NCI-H187 (cell line): ENCODE measurements at places on chromosomes 3 and 15.

- no peak for DNase-seq
Measured at GRCh38 chr3:14549256-14549919, 9.2 kb upstream of the GRIP2 start.

GRCh38 chr15:79036323-79036722, 54.3 kb downstream of the RASGRF1 start:
- no peak for DNase-seq

DNA sequence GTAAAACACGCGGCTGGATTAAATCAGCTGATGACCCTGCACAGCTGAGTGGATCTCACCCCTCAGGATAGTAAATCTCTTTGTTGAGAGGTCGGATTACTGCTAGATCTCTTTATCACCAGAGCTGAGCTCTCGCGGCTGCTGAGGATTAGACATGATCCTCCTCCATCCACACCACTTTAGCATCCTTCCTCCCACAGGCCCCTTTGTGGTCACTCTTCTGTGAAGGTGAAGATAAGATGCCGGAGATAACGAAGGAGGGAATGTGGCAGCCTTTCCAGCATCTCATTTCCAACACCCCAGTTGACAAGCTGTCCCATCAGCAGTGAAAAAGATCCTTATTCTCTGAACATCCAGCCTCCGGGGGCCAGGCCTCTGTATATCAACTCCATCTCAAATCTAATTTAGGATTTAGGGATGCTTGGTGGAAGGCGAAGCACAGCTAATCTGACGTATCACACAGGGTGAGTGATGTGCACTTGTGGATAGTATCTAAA, 47.5 kb upstream of the SELENOK start:
- DNase-seq = no peak

DNA sequence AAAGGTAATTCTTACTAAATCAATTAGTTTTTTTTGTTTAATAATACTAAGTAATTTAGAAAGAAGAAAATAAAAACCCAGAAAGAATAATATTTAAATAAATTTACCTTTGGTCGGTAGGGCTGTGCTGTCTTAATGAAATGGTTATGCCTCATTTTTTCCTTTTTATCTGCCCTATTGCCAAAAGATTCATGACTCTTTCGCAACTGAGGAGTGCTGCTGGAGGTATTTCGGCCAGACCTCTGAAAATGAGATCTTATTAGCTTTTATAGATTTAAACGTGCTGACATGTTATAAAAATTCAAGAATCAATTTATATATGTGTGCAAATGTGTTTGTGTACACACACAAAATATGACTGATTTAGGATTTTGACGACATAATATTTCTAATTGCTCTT, 67.1 kb upstream of the USP50 start:
- no peak for DNase-seq

- DNase-seq = no peak
Measured at GRCh38 chr15:23570486-23570885, 5.0 kb downstream of the MKRN3 start.

DNA sequence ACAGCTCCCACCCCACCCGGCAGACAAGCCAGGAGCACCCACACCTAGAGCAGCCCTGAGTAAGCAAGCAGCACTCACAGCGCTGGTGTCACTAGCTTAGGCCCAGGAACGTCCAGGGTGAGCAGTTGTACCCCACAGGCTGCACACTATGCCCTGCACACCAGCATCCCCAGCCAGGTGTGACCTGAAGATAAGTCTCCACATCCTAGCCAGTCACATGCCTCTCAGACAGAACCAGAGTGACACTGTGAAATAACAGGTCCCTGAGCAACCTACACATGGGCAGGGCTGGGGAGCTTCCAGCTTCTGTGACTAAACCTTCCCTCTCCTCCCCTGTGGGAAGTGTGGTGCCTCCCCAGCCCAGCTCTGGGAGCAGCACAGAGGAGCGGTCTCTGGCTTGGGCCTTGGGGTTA, 253.6 kb downstream of the UACA start:
- no peak for DNase-seq

DNA sequence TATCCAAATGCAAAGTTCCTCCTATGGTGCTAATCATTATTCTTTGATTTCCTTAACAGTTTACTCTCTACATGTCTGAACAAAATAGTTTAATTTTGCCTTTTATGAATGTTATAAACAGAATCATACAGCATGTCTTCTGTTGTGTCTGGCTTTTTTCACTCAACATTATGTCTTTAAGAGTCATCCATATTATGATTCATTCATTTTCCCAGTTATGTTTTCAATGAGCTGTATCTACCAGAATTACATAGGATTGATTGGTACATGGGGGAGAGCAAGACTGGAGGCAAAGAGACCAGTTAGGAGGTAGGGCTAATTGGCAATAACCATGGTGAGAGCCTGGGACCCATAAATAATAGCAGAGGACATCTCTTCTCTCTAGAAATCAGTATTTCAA, 16.6 kb upstream of the RAP2B start:
- DNase-seq = no peak

DNA sequence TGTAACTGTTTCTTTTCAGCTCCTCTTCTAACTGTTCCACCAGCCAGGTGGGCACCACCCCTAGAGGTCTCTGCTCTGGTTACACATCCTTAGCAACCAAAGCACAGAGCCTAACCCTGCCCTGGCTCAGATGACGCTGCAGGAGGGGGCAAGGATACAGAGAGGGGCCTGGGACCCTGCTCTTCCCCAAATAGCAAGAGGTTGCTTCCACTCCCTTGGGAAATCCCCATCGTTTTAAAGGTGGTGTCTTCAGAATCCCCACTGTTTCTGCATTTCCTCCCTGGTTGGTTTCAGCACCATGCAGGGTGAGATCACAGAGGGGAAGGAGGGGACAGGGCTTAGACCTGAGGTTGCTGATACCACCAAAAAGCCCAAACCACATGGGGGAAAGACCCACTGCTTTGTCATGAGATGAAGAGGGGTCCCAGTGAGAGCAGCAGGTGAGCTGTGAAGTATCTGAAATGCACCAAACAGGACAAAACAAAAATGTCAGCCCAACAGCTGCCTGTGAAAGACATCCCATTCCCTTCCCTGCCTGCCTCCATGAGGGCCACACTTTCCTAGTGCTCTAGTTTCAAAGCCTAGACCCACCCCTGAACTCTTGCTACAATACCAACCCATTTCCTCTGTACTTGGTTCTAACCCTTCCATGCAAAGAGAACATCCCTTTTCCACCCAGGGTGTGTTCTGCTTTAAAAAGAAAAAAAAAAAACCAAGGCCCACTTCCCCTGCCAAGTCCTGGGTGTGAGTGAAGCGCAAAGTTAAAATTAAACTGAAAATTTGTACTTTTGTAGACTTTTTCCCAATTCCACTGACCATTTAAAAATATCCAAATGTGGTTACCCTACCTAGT, 29.0 kb downstream of the ANP32A start:
- no peak for DNase-seq

- no peak for DNase-seq
Measured at GRCh38 chr3:44237161-44237560, 4.5 kb upstream of the TOPAZ1 start.

DNA sequence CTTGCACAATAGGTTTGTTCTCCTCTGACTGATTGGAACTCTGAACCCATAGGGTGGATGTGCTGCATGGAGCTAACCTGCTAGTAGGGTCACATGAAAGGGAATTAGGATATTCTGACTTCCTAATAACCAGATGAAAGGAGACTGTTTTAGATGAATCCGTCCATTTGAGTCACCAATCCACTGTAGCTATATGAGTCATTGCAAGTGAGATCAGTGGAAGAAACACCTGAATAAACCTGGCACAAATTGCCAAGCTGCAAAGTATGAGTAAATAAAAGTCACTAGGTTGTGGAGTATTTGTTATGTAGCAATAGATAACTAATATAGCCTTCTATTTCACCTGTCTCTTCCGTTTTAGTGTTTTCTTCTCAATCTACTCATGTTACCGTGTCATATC, 584.4 kb downstream of the PDCD6IP start:
- DNase-seq = no peak

DNA sequence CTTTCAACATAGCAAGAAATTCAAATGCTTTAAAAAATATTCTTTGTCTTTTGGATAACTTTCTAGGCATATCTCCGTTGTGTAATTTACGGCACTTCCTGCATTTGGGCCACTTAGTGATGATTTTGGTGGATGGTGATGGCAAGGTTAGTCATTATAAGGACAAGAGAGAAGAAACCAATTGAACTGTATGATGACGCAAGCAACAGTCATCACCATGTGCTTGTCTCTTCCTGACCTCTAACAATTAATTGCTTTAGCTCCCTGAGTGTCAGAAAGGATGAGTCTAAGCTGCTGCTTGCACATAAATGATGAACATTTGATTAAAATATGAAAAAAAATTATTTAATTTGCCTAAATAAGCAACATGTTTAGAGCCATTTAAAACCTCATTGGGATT, 11.3 kb upstream of the P2RY12 start:
- DNase-seq = no peak

- DNase-seq = no peak
Measured at GRCh38 chr3:58540176-58540858, 3.3 kb upstream of the ACOX2 start.

DNA sequence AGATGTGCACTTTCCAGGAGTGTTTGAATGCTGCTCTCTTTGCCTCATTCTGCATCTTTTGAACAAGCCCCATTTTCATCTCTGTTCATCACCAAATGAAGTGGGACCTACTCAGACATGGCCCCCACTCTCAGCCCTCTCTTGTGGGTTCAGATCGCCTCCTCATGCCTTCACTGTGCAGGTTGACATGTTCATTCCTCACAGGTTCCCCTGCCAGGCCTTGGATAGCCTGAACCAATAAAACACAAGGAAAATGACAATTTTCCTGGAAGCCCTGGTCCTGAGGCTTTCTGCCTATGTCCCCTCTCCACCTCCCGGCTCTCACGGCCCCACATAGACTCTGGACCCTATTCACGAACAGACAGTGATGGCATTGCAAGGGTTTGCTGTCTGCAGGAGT, 17.7 kb downstream of the KLF15 start:
- DNase-seq = no peak

- DNase-seq = no peak
Measured at GRCh38 chr3:193793123-193793522, 200.1 kb downstream of the OPA1 start.

- DNase-seq = no peak
Measured at GRCh38 chr3:84440291-84440690, 518.5 kb upstream of the CADM2 start.

- no peak for DNase-seq
Measured at GRCh38 chr15:58161436-58161930, 23.3 kb downstream of the AQP9 start.

DNA sequence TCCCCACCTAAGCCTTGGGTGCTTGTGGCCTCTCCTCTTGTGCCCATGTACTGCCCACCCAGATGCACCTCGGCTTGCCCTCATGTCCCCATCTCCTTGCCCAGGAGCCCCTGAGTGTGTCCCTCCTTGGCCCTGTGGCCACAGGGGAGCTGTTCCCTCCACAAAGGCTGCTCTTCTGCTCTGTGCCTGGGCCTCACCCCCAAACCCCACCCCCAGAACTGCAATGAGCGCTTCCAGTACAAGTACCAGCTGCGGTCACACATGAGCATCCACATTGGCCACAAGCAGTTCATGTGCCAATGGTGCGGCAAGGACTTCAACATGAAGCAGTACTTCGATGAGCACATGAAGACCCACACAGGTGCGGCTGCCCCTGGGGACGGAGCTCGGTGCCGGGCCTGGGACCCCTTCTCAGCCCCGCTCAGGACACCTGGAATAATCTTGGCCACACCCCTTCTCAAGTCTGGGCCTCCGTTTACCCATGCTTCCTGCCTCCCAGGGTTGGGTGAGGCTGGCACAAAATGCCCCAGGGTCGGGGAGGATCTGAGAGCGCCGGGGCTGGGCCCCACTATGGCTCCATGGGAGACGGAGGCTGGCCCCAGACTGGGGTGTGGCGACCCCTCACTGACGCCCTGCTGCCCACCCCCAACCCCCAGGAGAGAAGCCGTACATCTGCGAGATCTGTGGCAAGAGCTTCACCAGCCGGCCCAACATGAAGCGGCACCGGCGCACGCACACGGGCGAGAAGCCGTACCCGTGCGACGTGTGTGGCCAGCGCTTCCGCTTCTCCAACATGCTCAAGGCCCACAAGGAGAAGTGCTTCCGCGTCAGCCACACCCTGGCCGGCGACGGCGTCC, 10.3 kb downstream of the ZBTB47 start:
- no peak for DNase-seq

- no peak for DNase-seq
Measured at GRCh38 chr3:161449785-161450184, 46.8 kb upstream of the OTOL1 start.

GRCh38 chr3:29153811-29154210, 127.1 kb upstream of the RBMS3 start:
- DNase-seq = no peak

DNA sequence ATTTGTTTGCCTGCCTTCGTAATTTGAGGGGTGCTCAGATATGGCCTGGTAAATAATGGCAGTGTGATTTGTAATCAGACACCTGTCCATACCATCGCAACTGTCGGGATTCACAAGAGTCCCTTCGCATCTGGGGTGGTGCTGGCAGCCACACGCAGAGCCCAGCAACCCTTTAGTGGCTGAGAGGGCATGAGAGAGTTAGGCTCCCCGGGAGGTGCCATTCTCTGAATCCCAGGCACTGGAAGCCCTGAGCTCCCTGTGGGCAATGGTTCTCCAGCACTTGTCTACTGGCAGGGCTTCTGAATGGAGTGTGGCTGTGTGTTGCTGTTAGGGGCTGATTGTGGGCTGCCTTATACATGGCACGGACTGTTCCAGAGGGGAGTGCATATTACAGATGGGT, 230.1 kb downstream of the EBLN2 start:
- DNase-seq = no peak

GRCh38 chr3:9779075-9779593, 9.4 kb upstream of the CAMK1 start:
- no peak for DNase-seq

DNA sequence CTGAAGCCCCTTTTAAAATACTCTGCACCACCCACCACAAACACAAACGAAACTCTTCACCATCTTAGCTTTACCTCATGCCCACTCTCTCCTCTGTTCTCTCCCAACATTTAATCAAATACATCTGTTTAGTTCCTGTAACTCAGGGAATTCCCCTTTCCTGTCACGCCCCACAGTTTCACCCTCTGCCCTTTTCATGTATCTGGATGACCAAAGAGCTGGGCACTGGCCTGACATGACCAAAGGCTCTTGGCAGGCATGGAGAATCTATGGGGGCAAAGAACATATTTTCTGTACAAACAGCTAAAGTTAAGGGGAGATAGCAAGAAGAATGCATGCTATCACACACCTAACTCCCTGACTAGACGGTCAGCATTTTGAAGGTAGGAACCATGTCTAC, 270.0 kb downstream of the TBL1XR1 start:
- DNase-seq = no peak
